ENCODE measurements at places on chromosomes 11 and 22. TPM values are rescaled to one million over a fixed set of nuclear protein-coding genes. Genes with fewer than 3 reads are reported as not detected.

The CYP2R1 gene
- total RNA-seq = 9.6 TPM

The OR8D4 gene
- total RNA-seq = not detected

The NRIP3 gene
- 2.7 TPM for total RNA-seq

The PICK1 gene
- total RNA-seq = 49.0 TPM

The IRAG1 gene
- 112 TPM for total RNA-seq

The C22orf42 gene
- not detected for total RNA-seq

The RRP7A gene
- total RNA-seq = 38.1 TPM

The PDGFD gene
- 37.6 TPM for total RNA-seq

The CABP4 gene
- total RNA-seq = 3.8 TPM

The LRRC4C gene
- total RNA-seq = 2.2 TPM

GRCh38 chr11:16790486-16791190 lies 52.2 kb downstream of the C11orf58 start:
- no peak for DNase-seq

GRCh38 chr11:90587896-90588295 lies 365.0 kb upstream of the CHORDC1 start:
- no peak for DNase-seq

DNA sequence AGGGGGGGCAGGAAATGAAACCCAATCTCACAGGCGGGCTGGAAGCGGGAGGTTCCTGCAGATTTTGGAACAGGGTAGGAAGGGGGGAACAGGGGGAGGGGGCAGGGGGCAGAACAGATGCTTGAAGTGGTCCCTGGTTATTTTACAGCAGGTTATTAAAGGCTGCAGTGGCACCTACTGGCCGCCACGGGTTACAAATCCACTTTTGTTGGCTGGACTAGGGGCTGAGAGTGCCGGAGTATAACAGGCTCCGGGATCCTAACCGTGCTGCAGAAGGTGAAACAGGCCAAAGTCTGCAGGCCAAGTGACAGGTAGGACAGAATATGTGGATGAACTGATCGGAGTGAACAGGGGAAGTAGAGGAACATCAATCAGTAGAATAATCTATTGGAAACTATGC lies 2.5 kb downstream of the ROBO3 start:
- DNase-seq = no peak

GRCh38 chr22:43031617-43032016 lies 16.7 kb upstream of the PACSIN2 start:
- no peak for DNase-seq

DNA sequence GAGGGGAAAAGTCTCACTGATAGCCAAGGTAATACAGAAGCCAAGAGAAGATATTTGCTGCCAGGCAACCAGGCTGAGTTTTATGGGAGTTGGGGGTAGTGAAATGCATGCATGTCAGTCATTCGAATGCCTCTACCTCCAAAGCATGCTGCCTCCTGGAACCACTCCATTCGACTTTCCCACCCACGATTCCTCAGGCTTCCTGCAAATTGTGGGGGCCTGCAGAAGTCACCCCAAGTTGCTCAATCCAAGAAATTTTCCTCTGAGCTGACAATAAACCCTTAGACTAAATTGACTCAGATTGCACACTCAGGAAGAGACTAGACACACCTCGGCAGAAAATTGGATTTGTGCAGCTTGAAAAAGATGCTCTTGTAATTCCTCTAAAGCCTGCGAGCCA lies 73.6 kb upstream of the GRK3 start:
- no peak for DNase-seq

- DNase-seq = no peak
Measured at GRCh38 chr11:44090539-44090938, 4.9 kb upstream of the EXT2 start.

DNA sequence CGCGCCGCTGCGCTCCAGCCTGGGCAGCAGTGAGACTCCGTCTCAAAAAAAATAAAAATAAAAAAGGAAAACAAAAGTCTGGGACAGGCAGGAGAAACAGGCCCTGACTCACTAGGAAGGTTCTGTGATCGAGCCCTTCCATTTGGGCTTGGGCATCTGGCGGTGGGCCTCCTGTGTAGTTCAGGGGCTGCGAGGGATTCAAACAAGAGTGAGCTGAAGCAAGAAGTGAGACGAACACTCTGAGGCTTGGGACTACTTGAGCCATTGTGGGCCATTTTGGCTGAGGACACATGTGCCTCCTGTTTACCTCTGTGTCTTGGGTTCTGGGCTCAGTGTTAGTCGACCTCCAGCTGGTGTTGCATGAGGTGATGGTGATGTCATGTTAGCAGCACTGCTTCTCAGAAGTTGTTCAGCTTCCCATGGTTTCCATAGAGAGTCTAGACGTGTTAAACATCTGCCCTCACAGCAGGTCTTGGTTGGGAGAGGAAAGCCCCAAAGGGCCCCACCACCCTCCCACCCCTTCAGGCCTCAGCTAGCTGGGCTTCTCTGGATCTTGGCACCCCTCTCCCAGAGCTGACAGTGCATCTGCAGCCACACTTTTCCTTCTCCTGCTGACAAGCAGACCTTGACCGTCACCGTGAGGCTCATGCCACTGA lies 57.8 kb downstream of the MED15 start:
- DNase-seq = no peak

- DNase-seq = no peak
Measured at GRCh38 chr11:18372201-18372600, 22.2 kb upstream of the LDHA start.

DNA sequence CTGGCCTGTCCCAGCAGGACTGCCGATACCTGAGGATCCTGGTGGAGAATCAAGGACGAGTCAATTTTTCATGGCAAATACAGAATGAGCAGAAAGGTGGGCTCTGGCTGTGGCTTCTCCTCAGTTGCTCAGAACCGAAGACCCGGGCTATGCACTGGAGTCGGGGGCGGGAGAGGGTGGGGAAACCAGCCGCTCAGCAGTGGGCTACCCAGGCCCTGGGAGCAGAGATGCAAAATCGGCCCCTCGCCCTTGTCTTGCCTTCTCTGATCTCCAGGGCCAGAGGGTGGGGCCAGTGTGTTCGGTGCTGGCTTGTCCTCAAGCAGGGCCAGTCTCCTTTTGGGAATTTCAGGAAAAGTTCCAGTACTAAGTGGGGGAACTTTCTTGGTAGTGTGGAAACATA lies 18.4 kb upstream of the GLB1L2 start:
- DNase-seq = no peak

- no peak for DNase-seq
Measured at GRCh38 chr11:46331282-46331984, 15.8 kb upstream of the DGKZ start.

DNA sequence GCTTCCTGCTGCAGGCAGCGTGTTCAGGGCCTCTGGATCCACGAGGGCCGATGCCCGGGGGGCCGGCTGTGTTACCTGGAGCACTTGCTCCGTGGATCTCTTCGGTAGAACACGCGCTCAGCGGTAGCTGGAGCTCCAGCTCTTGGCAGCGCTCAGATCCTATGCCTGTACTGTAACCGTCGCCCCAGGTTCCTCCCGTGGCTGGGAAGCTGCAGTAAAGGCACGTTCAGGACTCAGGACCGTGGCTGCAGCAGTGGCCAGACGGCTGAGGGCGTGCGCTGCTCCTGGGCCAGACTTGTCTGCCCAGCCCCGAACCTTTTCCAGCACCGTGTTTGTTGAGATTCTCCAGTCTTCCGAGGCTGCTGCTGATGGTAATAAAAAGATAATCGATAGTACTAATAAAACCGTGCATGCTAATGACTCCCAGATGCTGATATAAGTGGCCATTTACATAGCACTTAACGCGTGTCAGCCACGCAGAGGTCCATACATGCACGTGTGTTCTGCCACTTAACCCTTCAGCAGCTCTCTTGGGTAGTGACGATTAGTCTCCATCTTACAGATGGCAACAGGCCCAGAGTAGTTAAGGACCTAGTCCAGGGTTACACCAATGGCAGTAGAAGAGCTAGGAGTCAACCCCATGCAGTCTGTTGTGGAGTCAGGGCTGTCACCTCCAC lies 1.4 kb downstream of the MOV10L1 start:
- DNase-seq = no peak

GRCh38 chr22:28015046-28015425 lies 96.0 kb upstream of the PITPNB start:
- DNase-seq = no peak

DNA sequence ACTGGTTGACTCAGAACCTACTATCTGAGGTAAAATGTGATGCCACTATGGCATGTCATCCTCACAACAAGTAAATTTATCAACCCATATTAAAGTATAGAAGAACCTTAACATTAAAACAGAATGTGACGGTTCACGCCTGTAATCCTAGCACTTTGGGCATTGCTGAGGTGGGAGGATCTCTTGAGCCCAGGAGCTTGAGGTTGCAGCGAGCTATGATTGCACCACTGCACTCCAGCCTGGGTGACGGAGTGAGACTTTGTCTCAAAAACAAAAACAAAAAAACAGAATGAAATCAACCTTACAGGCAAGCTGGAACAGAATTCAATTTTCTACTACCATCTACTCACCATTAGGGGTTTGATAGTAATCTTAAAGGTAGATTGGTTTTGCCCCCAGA lies 86.2 kb downstream of the PLEKHA7 start:
- DNase-seq = no peak

- DNase-seq = no peak
Measured at GRCh38 chr22:22927196-22927887, 39.7 kb downstream of the IGLL5 start.

DNA sequence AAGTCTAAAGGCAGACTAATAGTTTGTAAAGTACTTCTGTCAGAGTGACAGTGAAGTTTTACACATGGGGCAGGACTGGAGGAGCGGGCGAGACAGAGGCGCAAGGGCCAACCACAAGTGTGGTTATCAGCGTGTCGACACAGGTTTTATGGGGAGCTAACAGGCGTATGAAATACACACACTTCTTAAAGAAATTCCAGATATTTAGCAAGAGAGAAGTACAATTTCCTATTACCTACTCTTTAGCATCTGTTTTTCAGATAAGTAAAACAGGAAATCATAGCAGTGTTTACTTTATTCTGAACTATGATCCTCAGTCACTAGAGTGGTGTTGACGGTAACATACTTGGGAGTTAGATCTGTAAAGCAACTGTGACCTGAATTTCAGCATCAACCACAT lies 22.5 kb downstream of the VSIG10L2 start:
- DNase-seq = no peak

DNA sequence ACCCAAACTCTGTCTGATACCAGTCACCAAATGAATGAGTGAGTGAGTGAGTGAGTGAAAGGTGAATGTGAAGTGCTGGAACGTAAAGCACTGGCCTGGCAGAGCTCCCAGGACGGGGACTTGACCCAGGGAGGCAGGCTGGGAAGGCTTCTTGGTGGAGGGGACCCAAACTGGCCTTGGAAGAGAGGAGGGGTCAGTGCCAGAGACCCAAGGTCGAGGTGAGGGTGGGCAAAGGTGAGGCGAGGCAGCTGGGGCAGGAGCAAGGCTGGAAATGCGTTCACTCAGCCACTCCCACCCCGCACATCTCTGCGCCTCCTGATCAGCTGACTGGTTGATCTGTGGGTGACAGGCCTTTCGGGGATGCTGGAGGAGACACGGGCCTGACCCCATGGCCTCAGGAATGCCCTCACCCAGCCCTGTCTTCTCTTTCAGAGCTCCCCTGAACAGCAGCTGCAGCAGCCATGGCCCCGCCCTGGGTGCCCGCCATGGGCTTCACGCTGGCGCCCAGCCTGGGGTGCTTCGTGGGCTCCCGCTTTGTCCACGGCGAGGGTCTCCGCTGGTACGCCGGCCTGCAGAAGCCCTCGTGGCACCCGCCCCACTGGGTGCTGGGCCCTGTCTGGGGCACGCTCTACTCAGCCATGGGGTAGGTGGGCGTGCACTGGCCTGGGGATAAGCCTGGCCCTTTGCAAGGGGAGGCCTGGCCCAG lies 7.6 kb downstream of the TSPO start:
- no peak for DNase-seq

GRCh38 chr11:103618528-103618927 lies 417.9 kb upstream of the DDI1 start:
- no peak for DNase-seq

- no peak for DNase-seq
Measured at GRCh38 chr11:124315052-124315451, 1.3 kb upstream of the OR8D1 start.

- DNase-seq = no peak
Measured at GRCh38 chr11:26473216-26474194, 98.6 kb downstream of the MUC15 start.

DNA sequence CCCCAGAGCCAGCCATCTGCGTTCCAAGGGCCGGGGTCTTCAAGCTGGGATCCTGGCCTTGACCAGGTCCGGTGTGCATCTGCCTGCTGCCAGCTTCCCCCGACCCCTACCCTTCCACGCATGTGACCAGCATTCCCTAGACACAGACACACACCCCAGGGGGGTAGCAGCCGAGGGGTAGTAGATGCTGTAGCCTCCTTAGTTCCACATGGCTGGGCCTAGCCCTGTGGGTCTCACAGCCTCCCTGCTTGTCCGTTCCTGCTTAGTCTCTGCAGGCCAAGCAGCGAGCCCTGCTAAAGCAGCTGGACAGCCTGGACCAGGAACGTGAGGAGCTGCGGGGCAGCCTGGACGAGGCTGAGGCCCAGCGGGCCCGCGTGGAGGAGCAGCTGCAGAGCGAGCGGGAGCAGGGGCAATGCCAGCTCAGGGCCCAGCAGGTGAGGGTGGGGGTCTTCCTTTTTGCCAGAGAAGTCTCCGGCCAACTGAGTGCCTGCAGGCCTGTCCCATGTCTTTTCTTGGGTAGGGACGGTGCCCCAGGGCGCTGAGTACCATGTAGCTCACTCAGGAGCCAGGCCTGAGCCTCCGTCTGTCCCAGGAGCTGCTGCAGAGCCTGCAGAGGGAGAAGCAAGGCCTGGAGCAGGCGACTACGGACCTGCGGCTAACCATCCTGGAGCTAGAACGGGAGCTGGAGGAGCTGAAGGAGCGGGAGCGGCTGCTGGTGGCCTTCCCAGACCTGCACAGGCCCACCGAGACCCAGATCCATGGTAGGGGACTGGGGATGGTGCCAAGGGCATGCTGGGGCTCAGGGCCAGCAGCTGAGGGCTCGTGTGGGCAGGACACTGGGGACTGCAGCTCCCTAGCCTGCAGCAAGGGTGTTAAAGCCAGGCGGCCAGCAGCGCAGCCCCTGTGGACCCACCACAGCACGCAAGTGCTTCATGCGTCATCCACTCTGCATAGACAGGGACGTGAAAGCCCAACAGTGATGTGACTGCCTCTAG lies 13.6 kb downstream of the RNF215 start:
- no peak for DNase-seq

DNA sequence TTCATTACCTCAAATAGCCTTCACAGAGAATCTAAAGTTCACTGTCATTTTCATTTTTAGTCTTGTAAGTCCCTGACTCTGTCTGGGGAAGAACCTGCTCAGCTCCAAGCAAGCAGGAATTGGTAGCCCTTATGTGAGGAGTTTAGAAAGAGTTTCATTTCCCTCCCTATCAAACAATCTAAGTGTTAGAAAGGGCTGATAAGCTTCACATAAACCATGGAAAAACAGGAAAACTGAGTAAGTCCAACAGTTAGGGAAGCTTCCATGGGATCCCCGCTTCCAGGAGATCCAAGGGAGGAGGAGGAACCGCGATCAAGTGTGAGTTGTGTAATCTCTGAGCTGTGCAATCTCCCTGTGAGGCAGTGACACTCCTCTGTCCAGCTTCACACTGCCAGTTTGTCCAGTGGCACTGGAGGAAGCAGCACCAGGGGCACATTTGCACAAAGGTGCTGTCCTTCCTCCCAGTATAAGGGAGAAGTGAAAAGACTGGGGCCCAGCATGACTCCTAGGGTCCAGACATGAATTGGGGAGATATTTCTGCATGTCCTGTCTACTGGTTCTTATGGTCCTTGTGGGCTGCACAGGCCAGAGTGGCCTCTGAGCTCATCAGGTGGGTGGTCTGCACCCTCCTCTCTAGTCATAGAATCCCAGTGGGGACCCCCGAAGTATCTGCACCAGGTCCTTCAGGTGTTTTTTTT lies 4.3 kb downstream of the PRAME start:
- DNase-seq = no peak
